EH (cell line): ENCODE measurements at places on chromosomes 1 and 21.

- no peak for DNase-seq
Observed at GRCh38 chr1:223219846-223220610, 77.0 kb upstream of the TLR5 start.

DNA sequence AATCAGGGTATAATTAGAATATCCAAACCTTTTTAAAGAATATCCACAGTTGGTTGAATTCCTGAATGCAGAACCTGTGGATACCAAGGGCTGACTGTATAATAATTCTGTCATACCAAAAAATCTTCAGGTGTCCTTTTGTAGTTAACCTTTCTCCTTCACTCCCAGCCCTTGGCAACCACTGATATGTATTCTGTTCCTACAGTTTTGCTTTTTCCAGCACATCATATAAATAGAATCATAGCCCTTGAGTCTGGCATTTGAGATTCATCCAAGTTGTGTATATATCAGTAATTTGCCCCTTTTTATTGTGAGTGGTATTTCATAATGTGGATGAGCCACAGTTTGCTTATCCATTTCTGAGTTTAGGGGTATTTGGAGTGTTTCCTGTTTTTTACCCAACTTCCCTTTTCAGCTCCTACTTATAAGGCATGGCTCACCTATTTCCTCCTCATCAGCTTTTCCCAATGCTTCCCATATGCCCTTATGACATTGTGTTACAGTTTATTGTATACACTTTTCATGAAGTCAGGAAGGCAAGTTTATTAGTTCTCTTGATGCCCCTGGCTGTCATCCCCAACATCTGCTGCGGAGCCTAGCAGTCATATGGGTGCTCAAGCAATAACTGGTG lies 35.0 kb upstream of the AGO1 start:
- DNase-seq: no peak

DNA sequence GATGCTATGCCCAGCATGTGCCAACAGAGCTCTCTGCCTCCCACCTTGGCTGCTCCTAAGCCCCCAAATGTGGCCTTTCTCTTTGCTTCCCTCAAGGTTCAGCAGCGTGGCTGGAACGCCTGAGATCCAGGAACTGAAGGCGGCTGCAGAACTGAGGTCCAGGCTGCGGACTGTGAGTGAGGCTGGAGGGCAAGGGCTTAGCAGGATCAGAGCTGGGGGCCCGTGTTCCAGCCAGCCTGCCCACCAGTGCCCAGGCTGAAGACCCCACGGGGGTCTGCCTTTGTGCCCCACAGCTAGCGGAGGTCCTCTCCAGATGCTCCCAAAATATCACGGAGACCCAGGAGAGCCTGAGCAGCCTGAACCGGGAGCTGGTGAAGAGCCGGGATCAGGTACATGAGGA lies 14.6 kb downstream of the IKBKE start:
- DNase-seq: no peak

DNA sequence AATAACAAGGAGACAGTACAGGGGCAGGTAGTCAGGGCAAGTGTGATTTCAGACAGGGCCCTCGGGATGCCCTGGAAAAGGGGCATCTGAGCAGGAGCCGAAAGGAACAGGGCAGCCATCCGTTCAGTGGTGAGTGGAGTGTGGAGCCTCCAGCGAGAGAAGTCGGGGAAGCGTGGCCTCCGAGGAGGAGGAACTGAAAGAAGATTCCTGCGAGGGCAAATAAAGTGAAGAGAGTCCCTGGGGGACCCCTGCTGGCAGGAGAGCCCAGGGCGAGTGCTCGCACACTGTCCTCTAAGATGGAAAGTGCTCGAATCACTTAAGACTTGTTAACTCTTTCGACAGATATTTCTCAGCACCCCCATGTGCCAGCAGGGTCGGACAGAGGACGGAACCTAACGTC lies 3.5 kb upstream of the UTS2 start:
- no peak for DNase-seq

DNA sequence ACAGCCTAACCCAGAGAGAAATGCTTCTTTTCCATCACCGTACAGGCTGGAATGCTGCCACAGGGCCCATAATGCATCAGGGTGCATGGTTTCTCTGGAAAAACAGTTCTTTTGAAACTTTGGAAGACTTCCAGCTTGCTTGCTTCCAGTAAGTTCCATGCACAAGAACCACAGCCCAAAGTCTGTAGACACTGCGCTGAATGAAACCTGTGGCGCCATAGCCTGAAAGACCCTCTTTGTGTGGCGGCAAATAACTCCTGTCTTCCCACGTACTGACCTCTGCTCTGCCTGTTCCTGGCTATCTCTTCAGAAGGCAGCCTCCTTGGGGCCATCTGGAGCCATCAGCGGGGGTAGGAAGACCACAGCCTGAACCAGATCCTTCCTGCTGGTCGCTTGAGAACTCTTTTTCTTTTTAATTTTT lies 15.1 kb downstream of the MIIP start:
- peak; percentile 38 for DNase-seq

- no peak for DNase-seq
Observed at GRCh38 chr1:236348071-236348470, 46.0 kb upstream of the EDARADD start.
